ENCODE measurements at places on chromosomes 1 and 21.
A peak's percentile ranks its signal among the peaks of the same experiment; 100 is the strongest.

DNA sequence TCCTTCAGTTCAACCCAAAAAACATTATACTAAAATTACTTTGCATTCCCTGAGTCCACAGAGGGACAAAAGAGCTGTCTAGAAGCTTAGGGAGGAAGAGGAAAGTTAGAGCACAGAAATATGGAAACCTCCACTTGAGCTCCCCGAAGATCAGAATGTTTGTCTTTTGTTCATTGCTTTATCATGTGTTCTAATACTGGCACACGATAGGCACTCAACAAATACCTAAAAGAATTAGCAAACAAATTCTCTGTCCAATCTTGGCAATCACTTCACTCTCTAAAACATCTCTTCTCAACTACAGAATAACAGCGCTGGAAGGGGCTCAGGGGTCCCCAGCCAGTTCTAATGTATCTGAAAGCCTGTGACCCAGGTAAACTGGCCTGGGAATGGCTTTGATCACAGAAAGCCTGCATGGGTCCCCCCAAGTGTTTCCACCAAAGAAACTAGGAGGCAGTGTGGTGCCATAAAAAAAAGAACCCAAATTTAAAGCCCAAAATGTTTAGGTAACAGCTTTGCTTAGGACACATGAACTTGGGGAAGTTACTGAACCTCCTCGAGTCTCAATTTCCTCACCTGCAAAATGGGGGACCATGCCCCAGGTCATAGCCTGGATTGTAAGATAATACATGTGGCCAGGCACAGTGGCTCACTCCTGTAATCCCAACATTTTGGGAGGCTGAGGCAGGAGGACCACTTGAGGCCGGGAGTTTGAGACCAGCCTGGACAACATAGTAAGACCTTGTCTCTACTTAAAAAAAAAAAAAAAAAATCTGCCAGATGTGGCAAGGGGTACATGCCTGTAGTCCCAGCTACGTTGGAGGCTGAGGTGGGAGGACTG, 45.8 kb downstream of the SSBP3 start:
- no peak for DNase-seq

DNA sequence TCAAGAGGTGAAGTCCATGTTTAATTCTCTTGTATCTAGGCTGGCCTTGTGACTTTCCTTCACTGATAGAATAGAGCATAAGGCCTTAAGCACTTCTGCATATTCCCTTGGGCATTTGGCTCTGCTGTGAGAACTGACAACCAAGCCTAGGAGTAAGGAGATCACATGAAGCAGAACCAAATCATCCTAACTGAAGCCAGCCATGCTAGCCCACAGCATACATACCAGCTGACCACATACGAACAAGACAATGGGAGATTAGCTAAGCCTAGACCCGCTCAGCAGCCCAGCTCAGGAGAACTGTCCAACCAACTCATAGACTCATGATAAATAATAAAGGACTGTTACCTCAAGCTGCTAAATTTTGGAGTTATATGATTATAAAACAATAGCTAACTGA, 114.6 kb upstream of the NEK7 start:
- no peak for DNase-seq

DNA sequence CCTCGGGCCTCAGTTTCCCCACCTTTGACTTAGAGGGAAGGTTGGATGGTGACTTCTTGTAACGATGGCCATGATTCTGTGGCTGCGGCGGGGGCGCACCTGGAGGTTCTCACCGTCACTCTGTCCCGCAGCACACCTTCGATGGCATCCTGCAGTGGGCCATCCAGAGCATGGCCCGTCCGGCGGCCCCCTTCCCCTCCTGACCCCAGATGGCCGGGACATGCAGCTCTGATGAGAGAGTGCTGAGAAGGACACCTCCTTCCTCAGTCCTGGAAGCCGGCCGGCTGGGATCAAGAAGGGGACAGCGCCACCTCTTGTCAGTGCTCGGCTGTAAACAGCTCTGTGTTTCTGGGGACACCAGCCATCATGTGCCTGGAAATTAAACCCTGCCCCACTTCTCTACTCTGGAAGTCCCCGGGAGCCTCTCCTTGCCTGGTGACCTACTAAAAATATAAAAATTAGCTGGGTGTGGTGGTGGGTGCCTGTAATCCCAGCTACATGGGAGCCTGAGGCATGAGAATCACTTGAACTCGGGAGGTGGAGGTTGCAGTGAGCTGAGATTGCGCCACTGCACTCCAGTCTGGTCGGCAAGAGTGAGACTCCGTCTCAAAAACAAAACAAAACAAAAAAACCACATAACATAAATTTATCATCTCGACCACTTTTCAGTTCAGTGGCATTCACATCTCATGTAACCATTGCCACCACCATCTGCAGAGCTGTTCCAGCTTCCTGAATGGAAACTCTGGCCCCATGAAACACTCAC, 2.1 kb upstream of the PFKL start:
- peak; percentile 92 for DNase-seq

DNA sequence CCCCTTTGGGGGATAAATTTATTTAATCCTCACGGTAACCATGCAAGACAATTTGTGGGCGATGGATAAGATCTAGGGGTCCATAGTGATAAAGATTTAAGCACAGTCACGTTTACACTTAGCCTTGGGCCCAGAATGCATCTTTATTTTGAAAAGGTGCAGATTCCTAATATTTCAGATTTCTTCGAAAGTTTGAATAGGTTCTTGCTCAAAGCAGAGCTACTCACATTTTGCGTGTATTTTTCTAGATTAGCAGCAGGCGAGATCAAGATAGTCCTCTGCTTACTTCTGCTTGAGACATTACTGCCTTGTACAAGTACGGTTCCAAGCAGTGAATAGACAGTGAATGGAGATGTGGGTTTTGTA, 647 bp downstream of the TSEN15 start:
- peak; percentile 17 for DNase-seq

- no peak for DNase-seq
Measured at GRCh38 chr1:106584107-106584506, 472.4 kb upstream of the PRMT6 start.

GRCh38 chr1:3443807-3444206, 10.7 kb upstream of the ARHGEF16 start:
- DNase-seq, result no peak

DNA sequence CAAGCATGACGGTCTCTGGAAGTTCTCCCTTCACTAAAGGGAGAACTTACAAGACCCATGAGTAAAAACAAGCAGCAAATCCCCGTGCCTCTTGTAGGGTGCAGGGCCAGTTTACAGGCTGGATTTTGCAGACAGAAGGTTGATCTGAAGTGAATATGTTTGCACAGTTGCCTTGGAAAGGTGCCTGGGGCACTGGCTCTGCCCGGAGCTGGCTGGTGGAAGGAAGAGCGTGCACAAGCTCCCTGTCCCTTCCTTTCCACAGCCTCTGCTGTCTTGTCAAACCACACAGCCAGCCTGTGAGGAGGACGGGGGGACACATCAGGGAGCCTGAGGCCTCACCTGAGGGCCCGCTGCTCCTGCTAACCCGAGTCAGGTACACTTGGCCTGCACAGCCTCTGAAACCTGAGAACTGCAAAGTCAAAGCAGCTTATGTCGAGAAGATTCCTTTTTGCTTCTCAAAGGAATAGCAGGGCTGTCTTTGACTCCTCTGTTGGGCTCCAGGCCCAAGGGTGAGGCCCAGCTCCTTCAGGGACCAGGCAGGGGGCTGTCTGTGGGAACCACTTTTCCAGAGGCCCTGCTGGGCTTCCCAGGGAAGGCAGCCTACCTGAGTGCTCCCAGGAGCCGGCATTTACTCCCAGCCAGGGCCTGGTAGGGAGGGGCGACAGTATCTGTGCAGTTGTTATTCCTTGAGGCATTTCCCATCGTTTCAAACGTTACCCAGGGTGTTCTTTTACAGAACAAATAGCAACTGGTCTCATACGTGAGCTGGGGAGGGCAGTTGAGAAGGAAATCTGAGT, 251.5 kb downstream of the SIPA1L2 start:
- peak; percentile 29 for DNase-seq

GRCh38 chr1:81921851-81922462, 121.2 kb downstream of the ADGRL2 start:
- DNase-seq, result no peak

GRCh38 chr1:220879509-220880361, 492 bp downstream of the HLX start:
- DNase-seq, result no peak

Data from tongue (tissue), 3 donors.